ENCODE measurements at places on chromosomes 3 and 15.

DNA sequence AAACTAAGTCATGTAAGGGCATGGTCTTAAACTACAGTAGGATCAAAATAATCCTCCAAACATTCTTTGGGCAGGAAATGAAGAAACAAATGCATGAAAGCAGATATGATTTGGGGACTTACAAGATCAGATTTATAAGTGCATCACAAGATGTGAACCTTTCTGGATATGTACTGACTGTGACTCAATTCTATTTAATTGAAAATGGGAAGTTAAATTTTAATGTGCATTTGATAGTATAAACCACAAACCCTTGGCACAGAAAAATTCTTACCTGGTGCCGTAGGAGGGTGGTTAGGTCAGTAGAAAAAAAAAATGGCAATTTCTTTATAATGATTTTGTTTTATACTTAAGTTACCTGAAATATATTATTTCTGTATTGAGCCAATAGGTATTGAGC lies 262.5 kb upstream of the TGFBR2 start:
- no peak for DNase-seq

- no peak for DNase-seq
Observed at GRCh38 chr15:74794248-74794969, 12.5 kb downstream of the CSK start.

- peak; percentile 40 for DNase-seq
Observed at GRCh38 chr3:16290007-16290826, 25.2 kb downstream of the OXNAD1 start.

DNA sequence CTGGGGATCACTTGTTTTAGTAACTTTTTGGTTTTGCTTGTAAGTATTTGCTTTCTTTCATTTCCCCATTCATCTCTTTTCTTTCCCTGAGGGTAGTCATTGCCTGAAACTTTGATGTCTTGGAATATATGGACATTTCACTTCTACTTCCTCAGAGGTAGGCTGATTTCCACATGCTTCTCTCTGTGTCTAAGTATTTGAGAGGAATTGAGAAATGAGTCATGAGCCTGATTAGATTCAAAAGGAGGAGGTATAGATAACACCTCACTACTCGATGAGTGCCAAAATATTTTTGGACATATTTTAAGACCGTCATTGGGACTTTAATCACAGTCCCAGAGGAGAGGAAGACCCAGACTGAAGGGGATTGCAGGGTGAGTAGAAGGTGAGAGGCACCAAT lies 480.1 kb upstream of the SGO1 start:
- DNase-seq = no peak
